T-helper 9 cell (primary cell): ENCODE measurements at places on chromosomes 1 and 21.

DNA sequence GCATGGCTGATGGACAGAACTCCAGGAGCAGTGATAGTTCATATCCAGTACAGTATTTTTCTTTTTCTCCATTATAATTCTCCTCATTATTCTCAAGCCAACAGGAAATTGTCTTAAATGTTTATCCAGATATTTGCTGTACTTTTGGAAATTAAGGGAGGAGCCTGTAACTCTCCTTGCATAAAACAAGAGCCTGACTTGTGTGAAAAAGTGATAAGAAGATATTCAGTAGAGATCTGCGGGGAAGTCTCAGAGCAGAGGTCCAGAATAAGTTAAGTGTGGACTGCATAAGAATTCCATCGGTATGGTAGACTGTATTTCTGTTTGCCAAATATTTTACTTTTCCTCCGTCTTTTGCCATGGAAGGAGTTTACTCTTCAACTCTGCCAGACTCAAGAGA, 70.2 kb downstream of the BACH1 start:
- DNase-seq: no peak

GRCh38 chr1:118973032-118973431, 15.1 kb downstream of the TBX15 start:
- DNase-seq: no peak

DNA sequence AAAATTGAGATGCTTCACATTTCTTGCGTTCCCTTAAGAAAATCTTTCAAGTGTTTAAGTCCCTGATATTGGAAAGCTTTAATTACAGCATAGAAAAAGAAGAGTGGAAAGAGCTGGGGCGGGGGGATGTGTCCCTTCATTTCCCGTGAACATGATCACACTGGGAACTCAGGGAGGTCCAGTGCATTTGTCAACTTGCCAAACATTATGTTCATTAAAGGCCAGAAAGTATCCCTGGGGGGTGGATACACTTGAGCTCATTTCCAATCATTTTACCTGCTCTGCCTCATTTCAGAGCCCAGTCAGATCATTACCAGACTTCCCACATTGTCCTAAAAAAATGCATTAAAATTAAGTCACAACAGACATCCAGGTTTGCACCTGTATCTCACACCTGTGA, 123.6 kb upstream of the KCNJ15 start:
- DNase-seq: no peak

DNA sequence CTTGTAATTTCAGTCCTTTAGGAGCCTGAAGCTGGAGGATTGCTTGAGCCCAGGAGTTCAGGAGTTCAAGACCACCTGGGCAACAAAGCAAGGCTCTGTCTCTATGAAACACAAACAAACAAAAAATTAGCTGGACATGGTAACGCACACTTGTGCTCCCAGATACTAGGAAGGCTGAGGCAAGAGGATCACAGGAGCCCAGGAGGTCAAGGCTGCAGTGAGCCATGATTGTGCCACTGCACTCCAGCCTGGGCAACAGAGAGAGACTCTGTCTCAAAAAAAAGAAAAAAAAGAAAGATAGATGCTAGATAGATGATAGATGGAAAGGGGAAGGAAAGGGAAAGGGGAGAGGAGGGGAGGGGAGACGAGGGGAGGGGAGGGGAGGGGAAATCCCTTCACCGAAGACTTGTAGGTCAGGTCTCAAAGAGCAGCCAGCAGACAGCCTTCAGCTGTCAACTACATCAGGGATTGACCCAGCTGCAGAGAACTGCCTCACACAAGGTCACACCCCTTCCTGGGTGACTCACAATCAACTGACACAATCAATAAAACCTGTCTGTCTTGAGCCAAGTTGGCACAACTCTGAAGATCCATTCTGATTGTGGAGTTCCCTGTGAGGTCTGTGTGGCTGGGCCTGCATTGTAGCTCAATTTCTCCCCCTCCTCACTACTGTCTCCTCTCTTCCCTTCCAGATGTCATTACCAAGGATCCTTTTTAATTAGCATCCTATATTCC, 200.6 kb downstream of the RGS7 start:
- DNase-seq: no peak

DNA sequence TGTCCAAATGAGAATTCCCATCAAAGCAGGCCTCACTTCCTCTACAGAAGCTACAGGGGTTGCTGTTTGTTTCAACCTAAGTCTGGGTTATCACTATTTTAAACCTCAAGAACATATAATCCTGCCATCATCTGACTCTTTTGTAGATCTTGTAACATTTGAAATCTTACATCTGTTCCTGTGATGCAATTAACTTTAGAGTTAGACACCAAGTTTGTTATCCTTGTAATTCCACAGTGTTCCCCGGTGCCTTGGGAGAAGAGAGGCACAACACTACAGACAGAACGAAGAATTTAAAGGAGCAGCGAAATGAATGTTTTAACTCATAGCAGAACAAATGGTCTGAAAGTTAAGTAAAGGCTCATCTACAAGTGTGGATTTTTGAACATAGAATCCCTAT, 116.1 kb downstream of the UCHL5 start:
- DNase-seq: no peak

DNA sequence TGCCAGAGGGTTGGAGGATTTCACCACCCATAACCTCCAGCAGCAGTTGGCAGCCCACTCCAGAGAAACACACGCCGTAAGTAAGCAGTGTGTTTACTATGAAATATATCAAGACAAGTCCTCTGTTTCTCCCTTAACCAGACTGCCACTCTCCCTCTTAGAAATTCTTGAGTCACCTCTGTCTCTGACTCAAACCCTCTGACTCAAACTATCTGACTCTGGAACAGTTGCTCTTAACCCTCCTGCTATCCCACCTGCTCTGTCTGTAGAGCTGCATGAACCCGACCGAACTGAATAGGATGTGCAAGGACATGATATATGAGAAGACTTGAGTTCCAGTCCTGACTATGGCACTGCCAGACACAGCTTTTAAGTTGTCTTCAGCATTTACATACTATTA, 14.1 kb downstream of the INPP5B start:
- DNase-seq: no peak

- no peak for DNase-seq
Observed at GRCh38 chr1:183807549-183808168, 2.7 kb downstream of the RGL1 start.

DNA sequence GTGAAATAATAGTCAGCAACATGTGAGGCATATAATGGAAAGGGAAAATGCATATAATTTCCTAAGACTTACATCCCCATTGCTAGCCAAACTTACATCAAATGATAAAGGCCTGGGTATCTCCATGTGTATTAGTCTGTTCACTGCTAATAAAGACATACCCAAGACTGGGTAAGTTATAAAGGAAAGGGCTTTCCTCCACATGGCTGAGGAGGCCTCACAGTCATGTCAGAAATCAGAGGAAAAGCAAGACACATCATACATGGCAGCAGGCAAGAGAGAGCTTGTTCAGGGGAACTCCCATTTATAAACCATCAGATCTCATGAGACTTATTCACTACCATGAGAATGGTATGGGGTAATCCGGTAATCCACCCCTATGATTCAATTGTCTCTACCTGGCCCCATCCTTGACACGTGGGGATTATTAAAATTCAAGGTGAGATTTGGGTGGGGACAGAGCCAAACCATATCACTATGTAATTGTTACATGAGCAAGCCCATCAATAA, 161.5 kb upstream of the SAMSN1 start:
- no peak for DNase-seq

- no peak for DNase-seq
Observed at GRCh38 chr1:20727746-20728316, 4.7 kb downstream of the SH2D5 start.
